ENCODE measurements at places on chromosomes 2 and 18. TPM values are rescaled to one million over a fixed set of nuclear protein-coding genes. Genes with fewer than 3 reads are reported as not detected.

GRCh38 chr2:126970583-126970982 lies 71.9 kb downstream of the TEX51 start:
- DNase-seq, result no peak

Gene CXCR1
- not detected for polyA plus RNA-seq

Gene CCBE1
- 1.8 TPM for polyA plus RNA-seq

DNA sequence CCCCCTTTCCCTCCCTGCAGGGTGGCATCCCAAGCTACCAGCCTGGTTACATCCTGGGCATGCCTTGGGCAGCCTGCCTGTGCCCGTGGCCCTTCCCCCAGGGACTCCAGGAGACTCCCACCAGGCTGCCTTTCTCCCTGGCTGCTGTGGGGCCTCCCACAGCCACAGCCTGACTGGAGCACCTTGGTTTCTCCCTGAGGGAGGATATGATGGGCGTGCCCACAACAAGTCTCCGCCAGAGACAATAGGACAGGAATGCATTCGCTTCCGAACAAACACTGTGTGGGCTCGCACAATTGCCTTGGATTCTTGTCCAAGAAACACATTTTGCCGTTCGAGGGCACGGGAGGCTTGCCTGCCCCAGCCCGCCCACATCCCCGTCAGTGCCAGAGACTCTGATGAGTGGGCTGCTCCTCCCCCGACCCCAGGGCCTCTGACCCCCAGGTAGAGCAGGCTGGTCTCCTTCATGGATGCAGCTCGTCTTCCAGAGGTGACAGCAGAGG lies 102.1 kb downstream of the SMAD7 start:
- peak; percentile 58 for DNase-seq

GRCh38 chr2:8487461-8487932 lies 194.4 kb upstream of the ID2 start:
- DNase-seq, result no peak

- no peak for DNase-seq
These were observed 23.7 kb downstream of the RNF125 start for GRCh38 chr18:32042337-32042736.

DNA sequence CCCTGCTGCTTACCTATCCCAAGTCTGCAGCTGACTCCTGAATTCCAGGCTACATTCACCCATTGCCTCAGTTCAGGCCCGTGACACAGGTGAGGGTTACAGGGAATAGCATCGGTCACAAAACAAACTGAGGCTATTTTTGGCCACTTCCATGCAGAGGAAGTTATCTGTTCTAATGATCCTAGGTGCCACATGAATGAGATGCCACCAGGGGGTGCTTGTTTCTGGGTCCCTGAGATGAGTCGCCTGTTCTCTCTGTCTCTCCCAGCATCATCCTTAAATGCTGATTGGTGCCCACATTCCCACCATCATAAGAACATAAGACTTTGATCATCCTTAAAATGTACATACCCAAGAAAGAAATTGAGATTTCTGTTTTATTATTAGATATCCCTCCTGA lies 119.0 kb upstream of the CELF4 start:
- DNase-seq, result no peak
